ENCODE measurements at places on chromosomes 7 and 10.

DNA sequence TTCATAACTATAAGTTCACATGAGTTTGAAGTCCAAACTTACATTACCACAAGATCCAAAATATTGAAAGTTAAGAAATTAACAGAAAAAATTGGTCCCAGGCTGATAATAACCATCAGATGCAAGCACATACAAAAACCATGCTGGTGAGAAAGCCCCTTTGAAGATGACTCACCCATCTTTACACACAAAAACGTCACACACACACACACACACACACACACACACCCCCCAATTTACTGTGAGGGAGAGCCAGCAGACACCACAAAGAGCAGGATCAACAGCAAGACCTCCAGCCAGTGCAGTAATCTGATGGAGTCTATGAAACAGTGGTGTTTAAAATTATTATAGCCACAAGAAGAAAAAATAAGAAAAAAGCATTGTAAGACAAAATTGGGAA, 50.1 kb upstream of the DRGX start:
- DNase-seq = no peak

DNA sequence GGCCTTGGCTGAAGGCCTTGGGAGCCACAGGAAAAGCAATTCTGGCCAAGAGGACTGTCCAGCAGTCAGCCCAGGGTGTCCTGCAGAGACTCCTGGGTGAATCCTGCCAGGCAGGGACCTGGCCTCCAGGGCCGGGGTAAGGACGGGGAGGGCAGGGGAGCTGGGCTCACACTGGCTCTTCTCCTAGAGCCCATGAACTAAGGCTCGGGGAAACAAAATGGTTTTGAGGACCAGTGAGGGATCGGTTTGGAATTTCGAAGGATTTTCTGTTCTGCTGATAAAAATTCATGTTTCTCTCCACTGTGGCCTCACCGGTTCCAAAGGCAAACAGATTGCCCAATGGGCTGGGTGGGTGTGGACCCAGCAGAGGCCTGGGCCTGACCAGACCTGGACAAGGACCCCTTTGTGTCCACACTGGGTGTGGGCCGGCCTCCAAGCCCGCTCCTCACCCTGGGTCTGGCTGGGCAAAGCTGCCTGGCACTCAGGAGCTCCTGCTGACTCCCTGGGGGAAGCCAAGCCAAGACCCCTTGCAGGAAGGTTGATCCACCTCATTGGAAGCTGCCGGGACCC, 27.3 kb downstream of the FAM20C start:
- DNase-seq = no peak

- no peak for DNase-seq
These were observed 88.4 kb upstream of the SAMD8 start for GRCh38 chr10:75023074-75023473.

DNA sequence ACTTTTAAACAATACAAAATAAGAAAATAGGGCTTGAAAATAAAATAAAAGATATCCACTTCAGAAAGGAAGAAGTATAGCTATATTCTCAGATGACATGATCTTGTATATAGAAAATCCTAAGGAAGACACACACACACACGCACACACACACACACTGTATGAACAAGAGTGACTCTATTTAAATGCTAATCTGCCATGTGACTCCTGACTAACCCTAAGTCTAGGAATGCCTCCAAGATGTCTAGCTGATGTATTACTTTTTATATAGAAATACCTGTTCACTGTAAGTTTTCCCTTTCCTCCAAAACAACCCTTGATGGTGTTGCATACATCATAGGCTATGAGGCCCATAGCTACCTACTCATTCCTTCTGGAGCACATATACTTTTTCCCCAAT, 173.1 kb upstream of the LRRTM3 start:
- no peak for DNase-seq

DNA sequence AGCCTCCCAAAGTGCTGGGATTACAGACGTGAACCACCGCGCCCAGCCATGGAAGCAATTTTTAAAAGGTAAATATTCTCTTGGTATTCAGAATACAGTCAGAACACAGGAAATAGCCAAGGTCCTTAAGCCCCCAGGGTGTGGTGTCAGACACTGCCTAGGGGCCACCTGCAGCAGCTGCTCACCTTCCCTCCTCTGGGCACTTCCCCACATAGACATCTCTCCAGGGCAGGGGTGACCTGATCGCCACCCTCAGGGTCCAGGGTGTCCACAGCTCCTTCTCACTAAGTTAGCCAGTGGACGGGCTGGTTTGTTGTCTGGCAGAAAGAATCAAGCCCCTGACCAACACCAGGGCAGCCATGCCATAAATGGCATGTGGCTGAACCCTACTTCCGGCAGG, 15.9 kb downstream of the URGCP start:
- DNase-seq = no peak

DNA sequence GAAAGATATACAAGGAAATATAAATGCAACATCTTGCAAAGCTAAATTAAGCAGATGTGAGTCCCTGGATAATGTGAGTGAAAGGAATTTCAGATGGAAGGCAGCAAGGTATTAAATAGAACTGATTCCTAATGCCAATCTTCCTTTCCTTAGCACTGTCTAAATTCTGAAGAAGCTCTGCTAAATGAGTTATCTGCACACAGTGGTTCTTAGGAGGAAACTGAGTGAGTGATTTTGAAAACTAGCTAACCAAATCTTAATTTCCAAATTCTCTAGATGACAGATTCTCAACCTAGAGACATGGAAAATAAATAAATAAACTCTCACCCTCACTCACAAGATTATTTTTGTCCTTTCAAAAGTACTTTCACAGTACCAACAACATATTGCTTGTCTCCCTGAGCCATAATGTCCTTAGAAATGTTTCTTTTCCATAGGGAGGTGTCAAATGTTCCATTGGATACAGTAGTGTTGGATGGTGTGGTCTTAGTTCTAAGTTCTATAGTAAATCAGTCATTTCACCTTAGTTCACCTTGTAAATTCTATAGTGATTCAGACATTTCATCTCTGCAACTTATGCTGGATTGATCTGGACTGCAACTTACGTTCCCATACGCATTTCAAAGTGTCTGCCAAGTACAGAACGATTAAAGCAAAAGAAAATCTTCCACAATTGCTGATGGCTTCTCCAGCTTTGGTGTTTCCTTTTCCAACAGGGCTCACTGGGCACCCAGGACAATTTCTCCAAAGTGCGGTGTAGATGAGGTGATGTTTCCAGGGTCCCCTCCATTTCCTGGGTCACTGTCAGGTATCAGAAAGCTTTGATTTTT, 145.4 kb upstream of the FAM171A1 start:
- no peak for DNase-seq

GRCh38 chr10:86757113-86757972, 924 bp downstream of the BMPR1A start:
- peak; percentile 2 for DNase-seq

- no peak for DNase-seq
These were observed 281.5 kb downstream of the GRID1 start for GRCh38 chr10:86085136-86085535.

DNA sequence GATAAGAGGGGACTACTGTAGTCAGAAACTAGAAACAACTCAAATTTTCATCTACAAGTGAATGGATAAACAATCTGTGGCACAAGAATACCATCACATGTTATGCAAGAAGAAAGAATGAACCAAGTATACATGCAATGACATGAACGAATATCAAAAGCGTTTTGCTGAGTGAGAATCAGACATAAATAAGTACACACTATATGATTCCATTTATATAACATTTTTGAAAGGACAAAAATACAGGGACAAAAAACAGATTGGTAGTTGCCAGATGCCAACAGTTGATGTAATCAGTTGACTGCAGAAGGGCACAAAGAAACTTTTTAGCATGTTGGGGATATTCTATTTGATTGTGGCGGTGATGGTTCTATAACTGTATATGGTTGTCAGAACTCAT, 33.6 kb downstream of the CTNNA3 start:
- no peak for DNase-seq

GRCh38 chr10:113326160-113327111, 226.4 kb upstream of the HABP2 start:
- DNase-seq = no peak

- no peak for DNase-seq
These were observed 95.1 kb upstream of the GPR26 start for GRCh38 chr10:123570898-123571515.

DNA sequence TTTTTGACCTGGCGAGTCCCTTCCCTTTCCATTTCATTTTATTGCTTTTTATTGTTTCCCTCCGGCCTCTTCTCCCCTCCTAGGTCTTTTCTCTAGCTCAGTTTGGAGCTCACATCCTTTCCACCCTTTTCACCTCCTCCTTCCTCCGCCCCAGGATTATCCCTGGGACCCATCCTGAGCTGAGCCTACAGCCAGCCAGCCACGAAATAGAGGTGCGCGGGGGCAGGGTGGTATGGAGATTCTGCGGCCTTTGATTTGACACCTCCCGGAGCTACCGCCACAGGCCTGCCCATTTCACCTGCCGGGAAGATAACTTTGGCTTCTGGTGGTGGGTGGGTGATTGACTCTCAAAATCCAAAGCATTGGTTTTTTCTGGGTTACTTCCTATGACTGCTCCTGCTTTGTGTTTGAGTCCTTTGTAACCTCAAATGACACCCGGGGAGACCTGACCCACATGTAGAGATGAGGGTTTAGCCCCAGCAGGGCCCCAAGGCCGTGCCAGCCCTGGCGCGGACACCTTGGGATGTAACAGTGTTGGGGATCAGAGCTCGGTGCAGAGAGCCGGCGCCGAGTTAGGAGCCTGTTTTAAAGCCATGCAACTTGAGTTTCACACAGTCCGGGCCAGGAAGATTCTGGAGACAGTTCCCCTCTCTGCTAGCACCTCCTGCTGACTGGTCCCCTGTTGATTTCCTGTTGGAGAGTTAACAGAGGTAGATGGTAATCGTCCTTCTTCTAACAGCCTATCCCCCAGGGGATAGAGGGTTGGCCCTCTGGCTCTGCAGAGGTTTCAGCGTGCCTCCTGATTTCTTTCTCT, 1.5 kb downstream of the DUSP5 start:
- DNase-seq = no peak

- no peak for DNase-seq
These were observed 45.1 kb downstream of the TMEM60 start for GRCh38 chr7:77753173-77753572.

DNA sequence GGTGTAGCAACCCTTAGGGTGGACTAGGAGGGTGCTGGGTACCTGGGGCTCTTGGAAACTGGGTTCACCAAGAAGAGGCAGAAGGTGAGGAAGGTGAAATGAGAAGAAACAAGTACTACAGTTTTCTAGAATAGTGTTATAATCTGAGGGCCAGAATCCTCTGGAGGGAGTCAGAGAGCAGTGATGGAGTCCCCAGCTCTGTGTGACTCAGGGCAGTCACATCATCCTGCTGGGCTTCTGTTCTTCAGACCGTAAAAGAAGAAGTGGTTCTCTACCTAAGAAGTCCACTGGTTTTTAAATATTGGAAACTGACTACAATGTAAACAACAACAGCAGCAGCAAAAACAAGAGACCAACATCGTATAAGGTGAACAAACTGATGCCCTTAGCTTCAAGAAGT, 197.3 kb downstream of the PRPF18 start:
- no peak for DNase-seq

- peak; percentile 19 for DNase-seq
These were observed 10.9 kb upstream of the GDF2 start for GRCh38 chr10:47311193-47311931.

- no peak for DNase-seq
These were observed 39.2 kb downstream of the DNAJC9 start for GRCh38 chr10:73207883-73208282.

DNA sequence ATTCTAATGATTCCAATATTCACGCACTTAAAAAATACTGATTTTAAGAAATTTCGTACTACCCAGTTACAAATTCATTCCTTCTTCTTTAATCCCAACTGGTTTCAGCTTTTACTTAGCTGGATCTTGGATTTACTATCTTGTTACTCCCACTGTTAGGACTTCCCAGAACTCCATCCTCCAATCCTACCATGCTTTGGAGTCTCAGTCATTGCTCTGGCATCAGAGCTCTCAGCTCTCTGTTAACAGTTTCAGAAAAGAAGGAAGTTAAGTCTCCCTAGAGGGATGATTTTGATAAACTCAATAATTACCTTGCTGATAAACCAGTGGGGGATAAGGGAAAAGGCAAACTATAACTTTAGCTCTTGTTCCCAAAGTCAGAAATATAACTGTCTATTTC, 9.5 kb downstream of the PPA1 start:
- DNase-seq = no peak

- no peak for DNase-seq
These were observed 84.3 kb downstream of the KCNMA1 start for GRCh38 chr10:77553311-77553710.

GRCh38 chr10:58556516-58557165, 44.0 kb downstream of the BICC1 start:
- DNase-seq = no peak

- no peak for DNase-seq
These were observed 26.5 kb downstream of the CCNY start for GRCh38 chr10:35362701-35363350.

GRCh38 chr10:120172356-120172755, 279.8 kb downstream of the SEC23IP start:
- DNase-seq = no peak

- no peak for DNase-seq
These were observed 39.4 kb downstream of the SLC16A9 start for GRCh38 chr10:59670269-59670668.

DNA sequence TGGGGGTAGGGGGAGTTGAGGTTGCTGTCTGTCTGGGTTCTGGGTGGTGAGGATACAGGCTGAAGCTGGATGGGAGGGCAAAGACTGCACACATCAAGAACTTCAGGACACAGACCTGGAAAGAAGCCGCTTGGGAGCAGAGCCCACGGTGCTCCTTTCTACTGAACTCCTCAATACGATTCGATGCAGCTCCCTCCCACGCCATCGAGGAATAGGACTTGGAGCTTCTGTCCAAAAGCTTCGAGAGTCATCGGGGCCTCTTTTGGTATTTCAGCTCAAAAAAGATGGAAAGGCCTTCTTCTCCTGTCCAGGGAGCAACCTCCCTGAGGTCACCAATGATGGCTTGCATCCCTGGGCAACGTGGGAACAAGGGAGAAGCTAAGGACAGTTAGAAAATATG, 407.1 kb upstream of the MGMT start:
- DNase-seq = no peak

- no peak for DNase-seq
These were observed 872 bp upstream of the HMX2 start for GRCh38 chr10:123146894-123147634.

DNA sequence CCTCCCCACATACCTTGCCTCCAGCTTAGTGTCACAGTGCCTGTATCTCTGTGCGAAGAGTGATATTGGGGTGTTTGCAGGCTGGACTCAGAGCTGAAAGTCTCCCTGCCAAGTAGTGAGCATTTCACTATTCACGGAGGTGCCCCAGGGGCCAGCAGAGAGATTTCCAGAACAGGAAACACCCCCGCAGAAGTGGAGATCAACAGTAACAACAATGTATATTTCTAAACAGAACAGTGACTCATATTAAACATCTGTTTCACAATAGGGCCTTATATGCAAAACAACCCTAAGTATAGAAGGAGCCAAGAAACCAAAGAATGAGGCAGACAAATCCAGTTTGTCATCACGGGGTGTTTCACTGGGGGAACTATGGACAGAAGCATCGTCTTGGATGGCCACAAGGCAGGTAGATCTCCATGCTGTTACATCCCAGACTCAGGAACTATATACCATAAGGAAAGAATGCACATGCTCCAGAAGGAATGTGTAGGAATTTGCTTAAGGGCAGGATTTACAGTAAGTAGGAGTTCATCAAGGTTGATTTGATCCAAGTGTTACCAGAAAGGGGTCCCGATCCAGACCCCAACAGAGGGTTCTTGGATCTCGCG, 29.3 kb upstream of the CCL24 start:
- no peak for DNase-seq

All from activated CD8-positive, alpha-beta memory T cell treated with anti-CD3 and anti-CD28 coated beads for 1 hour (primary cell).